ENCODE measurements at places on chromosomes 4 and X. TPM values are rescaled to one million over a fixed set of nuclear protein-coding genes. Genes with fewer than 3 reads are reported as not detected.

Gene ETDB
- total RNA-seq = not detected

Gene H2BW2
- total RNA-seq = not detected

Gene MAB21L2
- not detected for total RNA-seq

Gene RHOXF1
- not detected for total RNA-seq

Gene UGT2A1
- total RNA-seq = not detected

GRCh38 chr4:95429416-95429815, 119.4 kb downstream of the UNC5C start:
- no peak overlapping the region for H3K4me3 ChIP-seq
- H3K4me1 ChIP-seq = no peaks in the 10 kb centered on the region
- no peaks in the 10 kb centered on the region for H3K27me3 ChIP-seq
- DNase-seq = no peak

GRCh38 chrX:84133023-84133422, 55.0 kb downstream of the RPS6KA6 start:
- DNase-seq = no peak
- no peak overlapping the region for H3K4me3 ChIP-seq
- no peak overlapping the region for H3K27ac ChIP-seq

DNA sequence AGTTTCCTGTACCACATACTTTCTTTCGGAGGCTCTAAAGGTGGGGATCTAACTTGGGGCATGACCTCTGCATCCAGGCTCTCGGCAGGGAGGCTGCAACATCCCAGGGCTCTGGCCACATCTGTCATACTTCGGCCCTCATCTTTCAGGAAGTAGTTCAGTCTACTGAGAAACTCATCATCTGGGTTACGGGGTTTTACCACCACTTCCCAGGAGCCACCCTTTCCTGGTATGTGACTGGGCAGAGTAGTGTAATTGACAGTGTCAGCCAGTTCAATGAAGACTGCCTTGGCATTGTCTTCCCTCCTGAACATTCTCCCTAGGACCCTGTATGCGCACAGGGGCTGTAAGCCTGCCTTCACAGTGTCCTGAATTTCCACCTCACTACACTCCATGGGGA, 2.8 kb downstream of the PNMA5 start:
- no peak for DNase-seq
- no peaks in the 10 kb centered on the region for H3K4me1 ChIP-seq
- no peaks in the 10 kb centered on the region for H3K27me3 ChIP-seq
- no peaks in the 10 kb centered on the region for H3K36me3 ChIP-seq

DNA sequence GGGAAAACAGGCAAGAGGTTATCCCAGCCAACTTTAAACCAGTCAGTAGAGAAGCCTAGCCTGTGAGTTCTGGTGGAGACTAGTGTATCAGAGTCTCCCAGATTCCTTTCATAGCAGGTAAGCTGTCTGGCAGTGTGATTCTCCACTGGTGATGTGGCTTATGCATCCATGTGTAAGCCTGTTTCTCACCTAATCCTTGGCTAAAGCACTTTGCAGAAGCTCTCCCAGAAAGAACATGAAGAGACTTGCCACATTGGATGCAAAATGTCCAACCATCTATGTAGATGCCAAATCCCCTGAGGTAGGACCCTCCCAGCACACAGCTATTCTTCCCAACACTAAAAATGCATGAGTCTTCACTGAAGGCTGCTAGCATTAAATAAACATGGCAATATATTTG, 111.7 kb downstream of the CHRNA9 start:
- H3K4me3 ChIP-seq = no peak overlapping the region
- DNase-seq = no peak
- no peaks in the 10 kb centered on the region for H3K36me3 ChIP-seq
- H3K27me3 ChIP-seq = no peaks in the 10 kb centered on the region

- no peaks in the 10 kb centered on the region for H3K36me3 ChIP-seq
- H3K27ac ChIP-seq = no peak overlapping the region
- no peaks in the 10 kb centered on the region for H3K4me1 ChIP-seq
- H3K27me3 ChIP-seq = no peaks in the 10 kb centered on the region
Observed at GRCh38 chr4:111959222-111959621, 186.0 kb upstream of the FAM241A start.

DNA sequence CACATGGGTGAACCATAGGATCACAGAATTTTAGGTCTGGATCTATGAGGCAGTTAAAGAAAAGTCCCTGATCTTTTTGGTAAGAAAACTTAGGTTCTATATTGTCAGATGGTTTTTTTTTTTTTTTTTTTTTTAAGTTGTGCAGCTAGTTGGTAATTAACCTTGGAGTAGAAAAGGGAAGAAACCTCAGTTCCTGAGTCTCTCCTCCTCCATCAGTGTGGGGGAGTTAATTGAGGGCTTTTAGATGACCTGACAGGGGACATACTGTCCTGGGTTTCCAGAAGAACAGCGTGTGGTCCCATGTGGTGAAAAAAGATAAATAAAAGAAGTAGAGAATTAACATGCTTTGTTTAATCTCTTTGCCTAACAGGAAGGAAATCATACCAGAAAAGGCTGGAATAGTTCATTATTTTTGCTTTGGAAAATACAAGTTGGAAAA, 123.7 kb downstream of the ARHGAP10 start:
- no peak overlapping the region for H3K4me3 ChIP-seq
- no peaks in the 10 kb centered on the region for H3K27me3 ChIP-seq
- no peaks in the 10 kb centered on the region for H3K4me1 ChIP-seq
- no peaks in the 10 kb centered on the region for H3K36me3 ChIP-seq
- DNase-seq = no peak
- H3K27ac ChIP-seq = no peak overlapping the region

DNA sequence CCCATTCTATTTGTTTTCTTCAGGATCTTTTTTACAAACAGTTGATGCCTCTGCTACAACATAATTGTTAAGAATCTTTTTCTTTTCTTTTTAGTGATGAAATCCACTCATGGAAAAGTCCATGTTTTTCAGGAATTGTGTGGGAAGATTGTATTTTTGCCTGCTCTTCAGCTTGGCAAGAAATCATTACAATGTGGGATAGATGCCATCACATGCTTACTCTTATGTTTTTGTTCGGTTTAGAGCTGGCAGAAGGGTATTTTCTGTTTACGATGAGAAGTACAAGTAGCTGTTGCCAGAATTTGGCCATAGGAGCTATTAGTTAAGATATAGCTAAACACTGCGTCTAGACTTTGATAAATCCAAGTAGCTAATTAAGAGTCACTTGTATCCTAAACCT, 2585.3 kb downstream of the ARAP2 start:
- H3K27ac ChIP-seq = no peak overlapping the region
- H3K4me1 ChIP-seq = no peaks in the 10 kb centered on the region
- no peaks in the 10 kb centered on the region for H3K27me3 ChIP-seq
- H3K4me3 ChIP-seq = no peak overlapping the region
- no peaks in the 10 kb centered on the region for H3K36me3 ChIP-seq

GRCh38 chr4:76589402-76589801, 154.4 kb downstream of the SHROOM3 start:
- peak overlapping the region; percentile 75 for H3K27ac ChIP-seq
- DNase-seq = no peak
- H3K4me3 ChIP-seq = no peak overlapping the region
- H3K36me3 ChIP-seq = no peaks in the 10 kb centered on the region
- H3K27me3 ChIP-seq = no peaks in the 10 kb centered on the region

DNA sequence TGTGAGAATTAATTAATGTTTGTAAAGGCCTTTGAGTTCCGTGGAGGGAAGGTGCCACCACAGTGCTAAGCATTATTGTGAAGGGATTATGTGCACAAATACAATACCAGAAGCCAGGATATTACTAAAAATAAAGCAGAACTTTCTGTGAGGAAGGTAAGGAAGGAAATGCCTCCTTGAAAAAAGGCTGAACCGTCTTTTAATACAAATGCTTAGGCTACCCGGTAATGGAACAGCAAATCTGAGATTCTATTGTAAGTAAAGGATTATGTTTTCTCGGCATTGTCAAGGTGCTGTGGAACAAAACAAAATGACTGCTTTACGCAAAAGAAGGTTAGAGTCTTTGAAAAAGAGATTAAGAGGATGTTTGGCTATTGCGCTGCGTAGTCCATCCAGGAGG, 57.9 kb upstream of the SPRY1 start:
- no peaks in the 10 kb centered on the region for H3K4me1 ChIP-seq
- no peak overlapping the region for H3K4me3 ChIP-seq
- H3K27me3 ChIP-seq = no peaks in the 10 kb centered on the region
- no peak overlapping the region for H3K27ac ChIP-seq

GRCh38 chr4:26133840-26134239, 187.0 kb upstream of the RBPJ start:
- H3K27ac ChIP-seq = no peak overlapping the region
- no peaks in the 10 kb centered on the region for H3K36me3 ChIP-seq
- H3K27me3 ChIP-seq = no peaks in the 10 kb centered on the region
- DNase-seq = no peak
- no peaks in the 10 kb centered on the region for H3K4me1 ChIP-seq

DNA sequence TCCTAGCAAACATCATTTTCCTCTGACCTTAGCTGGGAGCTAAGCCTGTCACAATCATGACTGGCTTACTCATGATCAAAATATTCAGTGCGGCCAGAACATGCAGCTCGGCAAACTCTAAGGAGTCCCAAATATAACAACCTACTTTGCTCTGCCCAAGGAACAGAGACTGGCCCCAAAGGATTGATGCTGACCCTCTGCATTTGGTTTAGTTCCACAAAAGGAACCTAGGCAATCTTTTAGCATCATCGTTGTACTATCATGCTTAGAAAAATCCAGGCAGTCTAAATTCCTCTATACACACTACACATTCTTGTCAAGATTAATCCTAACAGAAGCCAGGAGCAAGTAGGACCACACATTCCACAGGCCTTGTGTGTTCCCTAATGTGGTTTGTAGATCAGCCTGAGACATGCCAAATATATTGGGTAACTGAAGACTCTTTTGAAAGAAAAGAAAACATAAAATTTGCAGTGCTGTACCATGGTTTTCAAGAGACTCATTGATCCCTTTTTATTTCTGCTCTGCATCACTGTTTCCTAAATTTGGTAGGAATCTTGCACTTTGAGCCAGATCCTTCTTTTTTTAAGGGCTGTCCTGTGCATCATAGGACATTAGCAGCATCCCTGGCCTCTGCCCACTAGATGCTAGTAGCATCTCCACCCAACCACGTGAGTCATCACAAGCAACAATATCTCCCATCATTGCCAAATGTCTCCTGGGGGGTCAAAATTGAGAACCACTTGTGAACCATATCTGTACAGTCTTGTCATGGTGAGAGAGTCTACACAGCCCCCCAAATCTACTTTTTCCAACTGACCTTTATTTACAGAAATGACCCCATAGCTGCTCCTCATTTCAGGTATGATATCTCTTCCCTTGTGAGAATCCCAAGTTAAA, 17.6 kb upstream of the CC2D2A start:
- no peaks in the 10 kb centered on the region for H3K36me3 ChIP-seq
- DNase-seq = no peak

DNA sequence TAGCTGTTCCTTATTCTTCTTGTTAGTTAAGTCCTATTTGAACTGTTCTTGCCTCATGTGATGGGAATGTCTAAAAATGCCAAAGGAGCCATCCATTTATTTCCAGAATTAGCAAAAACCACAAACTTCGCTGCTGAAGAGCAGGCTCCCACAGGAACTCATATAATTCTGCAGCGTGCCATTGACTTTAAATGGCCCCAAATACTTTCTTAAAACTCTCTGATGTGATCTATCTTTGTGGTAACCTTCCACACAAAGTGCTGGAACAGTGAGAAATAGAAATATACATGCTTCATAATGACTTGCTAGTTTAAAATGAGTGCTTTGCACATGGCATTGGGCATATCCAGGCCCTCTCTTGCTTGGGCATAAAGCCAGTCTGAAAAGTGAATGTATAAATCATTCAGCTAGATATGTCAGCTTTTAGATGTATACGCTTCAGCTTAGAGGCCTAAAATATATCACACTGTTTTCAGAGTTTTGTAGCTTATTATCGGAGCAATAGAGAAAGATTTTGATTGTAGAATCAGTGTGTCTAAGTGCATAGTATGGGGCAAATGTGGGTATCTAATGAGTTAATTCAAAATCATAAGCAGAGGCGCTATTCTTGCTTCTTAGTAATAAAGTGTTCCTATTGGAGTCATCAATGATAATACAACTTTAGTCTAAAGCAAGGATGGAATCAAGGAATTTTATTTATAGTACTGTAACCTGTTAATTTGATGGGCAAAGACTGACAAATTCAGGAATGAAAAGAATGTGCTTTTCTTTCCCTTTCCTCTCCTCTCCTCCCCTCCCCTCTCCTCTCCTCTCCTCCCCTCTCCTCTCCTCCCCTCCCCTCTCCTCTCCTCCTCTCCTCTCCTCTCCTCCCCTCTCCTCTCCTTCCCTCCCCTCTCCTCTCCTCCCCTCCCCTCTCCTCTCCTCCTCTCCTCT, 392.2 kb upstream of the ZFP42 start:
- H3K27ac ChIP-seq = no peak overlapping the region
- H3K27me3 ChIP-seq = no peaks in the 10 kb centered on the region
- no peaks in the 10 kb centered on the region for H3K36me3 ChIP-seq
- no peak for DNase-seq

DNA sequence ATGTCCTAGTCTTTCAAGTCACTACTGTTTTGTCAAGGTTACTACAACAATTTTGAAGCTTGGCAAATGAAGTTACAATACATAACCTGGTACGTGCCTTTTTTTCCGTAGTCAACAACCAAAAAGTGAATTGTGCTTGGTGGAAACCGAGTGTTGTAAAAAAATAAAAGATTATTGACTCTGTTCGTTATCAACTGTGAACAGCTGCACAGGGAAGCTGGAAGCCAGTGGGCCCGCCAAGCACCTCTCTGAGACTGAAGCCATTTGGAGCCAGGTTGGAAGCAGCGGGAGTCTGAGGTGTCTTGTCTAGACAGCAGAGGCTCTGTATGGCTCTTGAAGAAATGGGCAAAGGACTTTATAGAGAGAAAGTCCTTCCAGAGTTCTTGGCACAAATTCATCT, 119.0 kb downstream of the GALNTL6 start:
- no peaks in the 10 kb centered on the region for H3K36me3 ChIP-seq
- H3K4me1 ChIP-seq = no peaks in the 10 kb centered on the region
- no peaks in the 10 kb centered on the region for H3K27me3 ChIP-seq
- H3K4me3 ChIP-seq = no peak overlapping the region
- DNase-seq = no peak

DNA sequence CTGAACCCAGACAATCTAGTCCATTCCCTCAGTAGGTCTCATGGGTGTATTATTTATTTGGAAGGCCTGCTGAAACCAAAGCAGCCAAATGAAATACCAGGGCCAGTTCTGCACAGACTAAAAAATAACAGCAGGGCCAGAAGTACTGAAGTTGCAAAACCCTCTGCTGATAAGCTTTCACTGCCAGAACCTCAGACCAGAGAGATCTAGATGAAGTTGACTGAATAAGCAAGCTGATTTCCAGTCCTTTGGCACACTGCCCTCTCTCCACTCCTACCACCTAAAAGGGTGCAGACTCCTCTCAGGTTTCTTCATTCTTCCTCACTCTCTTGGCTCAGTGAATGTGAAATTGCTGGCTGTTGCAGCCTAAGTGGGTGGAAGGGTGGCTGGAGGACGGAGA, 276.7 kb upstream of the KLF3 start:
- peaks cover 51% of the 10 kb centered on the region for H3K4me1 ChIP-seq
- DNase-seq = peak; percentile 86
- no peak overlapping the region for H3K4me3 ChIP-seq
- no peaks in the 10 kb centered on the region for H3K36me3 ChIP-seq
- H3K27me3 ChIP-seq = no peaks in the 10 kb centered on the region
- peak overlapping the region; percentile 91 for H3K27ac ChIP-seq

Measured in body of pancreas (tissue), 4 donors.